Endothelial cell of coronary artery (primary cell): ENCODE measurements at places on chromosomes 7 and 10. TPM values are rescaled to one million over a fixed set of nuclear protein-coding genes. Genes with fewer than 3 reads are reported as not detected.

The SPDYE6 gene
- not detected in 2 replicates for total RNA-seq

The ALKBH4 gene
- total RNA-seq, result 8.6 and 12.1 TPM in 2 replicates

The SPDYE3 gene
- not detected in 2 replicates for total RNA-seq

The IDI2 gene
- total RNA-seq, result not detected in 2 replicates

The RBP4 gene
- not detected in 2 replicates for total RNA-seq

The CXCL12 gene
- 1.4 and 34.2 TPM in 2 replicates for total RNA-seq

The C7orf57 gene
- 0.09 TPM in 1 of 2 replicates, not detected in the other for total RNA-seq

The GPR141 gene
- not detected in 2 replicates for total RNA-seq

The WNT16 gene
- total RNA-seq, result not detected in 2 replicates

The DNA2 gene
- 5.3 and 9.6 TPM in 2 replicates for total RNA-seq

The CALY gene
- not detected in 2 replicates for total RNA-seq

The FHIP2A gene
- total RNA-seq, result 18.5 and 24.4 TPM in 2 replicates

The TNPO3 gene
- total RNA-seq, result 68.0 and 68.6 TPM in 2 replicates

The MUC12 gene
- not detected in 2 replicates for total RNA-seq

The ZNF727 gene
- total RNA-seq, result 0.09 TPM in 1 of 2 replicates, not detected in the other

The PRLHR gene
- total RNA-seq, result not detected in 2 replicates

The JAKMIP3 gene
- total RNA-seq, result under 0.01 TPM in 2 replicates

The IRF5 gene
- 0.28 and 0.36 TPM in 2 replicates for total RNA-seq

The MEOX2 gene
- total RNA-seq, result under 0.01 TPM in 1 of 2 replicates, not detected in the other

The SPDYE8 gene
- not detected in 2 replicates for total RNA-seq

The AKR1B15 gene
- total RNA-seq, result not detected in 2 replicates

The FAM221A gene
- 3.4 and 5.0 TPM in 2 replicates for total RNA-seq

The SNX10 gene
- 0.19 and 0.54 TPM in 2 replicates for total RNA-seq

The FAM20C gene
- 10.8 and 19.8 TPM in 2 replicates for total RNA-seq

The OR6B1 gene
- total RNA-seq, result 0.09 TPM in 1 of 2 replicates, not detected in the other

The ATG9B gene
- 0.09 and 0.19 TPM in 2 replicates for total RNA-seq

The NUTM2A gene
- 0.19 and 0.27 TPM in 2 replicates for total RNA-seq
